ENCODE measurements at places on chromosomes 2 and 18.

GRCh38 chr2:12478151-12479064 lies 238.3 kb upstream of the TRIB2 start:
- no peak for DNase-seq

- DNase-seq, result no peak
Observed at GRCh38 chr2:148545390-148546256, 98.9 kb upstream of the EPC2 start.

- DNase-seq, result no peak
Observed at GRCh38 chr2:12162269-12163247, 416.1 kb downstream of the LPIN1 start.

GRCh38 chr2:128468186-128468920 lies 149.7 kb upstream of the HS6ST1 start:
- DNase-seq, result no peak

DNA sequence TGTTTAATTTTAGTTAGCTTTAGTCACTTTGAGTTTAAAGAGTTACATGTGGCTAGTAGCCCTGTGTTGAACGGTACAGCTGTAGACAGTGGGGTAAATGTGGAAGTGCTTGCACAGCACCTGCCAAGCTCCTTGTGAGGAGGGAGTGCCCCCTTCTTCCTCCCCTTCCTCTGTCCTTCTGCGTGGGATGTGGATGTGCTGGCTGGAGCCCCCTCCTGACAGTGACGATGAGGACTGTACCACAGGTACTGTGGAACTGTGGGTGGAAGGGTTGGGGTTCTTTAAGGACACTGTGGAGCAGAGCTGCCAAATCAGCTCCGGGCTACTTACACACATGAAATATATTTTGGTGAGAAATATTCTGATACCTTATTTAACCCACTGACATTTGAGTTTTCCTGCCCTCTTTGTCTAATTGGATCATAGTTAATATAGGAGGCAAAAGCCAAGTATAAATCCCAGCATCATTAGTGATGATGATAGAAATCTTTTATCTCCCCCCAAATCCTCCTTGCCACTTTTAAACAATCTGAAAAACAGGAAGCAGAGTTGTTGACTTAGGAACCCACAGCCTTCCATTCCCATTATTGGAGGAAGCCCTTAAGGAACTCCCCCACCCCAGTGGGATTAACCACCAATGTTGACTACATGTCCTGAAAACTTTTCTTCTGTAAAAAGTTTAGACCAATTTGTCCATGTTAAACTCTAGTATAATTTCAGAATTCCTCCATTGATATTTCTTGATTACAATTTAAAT lies 181.3 kb downstream of the PTPRM start:
- DNase-seq, result no peak

DNA sequence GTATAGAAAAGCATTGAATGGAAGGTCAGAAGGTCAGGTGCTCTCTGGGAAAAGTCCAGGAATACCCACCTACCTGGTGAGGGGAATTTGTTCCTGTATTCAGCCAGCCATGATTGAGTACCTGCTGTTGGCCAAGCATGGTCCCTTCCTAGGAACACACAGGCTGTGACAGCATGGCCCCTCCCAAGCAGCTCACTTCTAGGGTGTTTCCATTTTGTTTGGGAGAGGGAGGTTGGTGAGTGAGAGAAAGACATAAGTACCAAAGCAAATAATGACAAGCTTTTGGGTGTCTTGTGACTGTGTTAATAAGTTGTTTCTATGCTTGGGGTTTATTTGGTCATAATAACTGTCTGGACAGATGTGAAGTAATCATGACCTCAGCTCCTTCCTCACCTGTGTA lies 46.3 kb downstream of the CABLES1 start:
- no peak for DNase-seq

Data from neuronal stem cell (in vitro differentiated cells).